ENCODE measurements at places on chromosomes 5 and 9.

- peak; percentile 83 for DNase-seq
Measured at GRCh38 chr5:150582241-150583109, 58.0 kb upstream of the SYNPO start.

GRCh38 chr5:126358525-126358924 lies 64.7 kb upstream of the GRAMD2B start:
- DNase-seq, result peak; percentile 89

- DNase-seq, result no peak
Measured at GRCh38 chr5:111232311-111233051, 8.3 kb downstream of the CAMK4 start.

GRCh38 chr9:34665067-34665380 lies 2.6 kb upstream of the CCL27 start:
- DNase-seq, result no peak

GRCh38 chr5:72831685-72832084 lies 15.2 kb downstream of the TNPO1 start:
- no peak for DNase-seq

DNA sequence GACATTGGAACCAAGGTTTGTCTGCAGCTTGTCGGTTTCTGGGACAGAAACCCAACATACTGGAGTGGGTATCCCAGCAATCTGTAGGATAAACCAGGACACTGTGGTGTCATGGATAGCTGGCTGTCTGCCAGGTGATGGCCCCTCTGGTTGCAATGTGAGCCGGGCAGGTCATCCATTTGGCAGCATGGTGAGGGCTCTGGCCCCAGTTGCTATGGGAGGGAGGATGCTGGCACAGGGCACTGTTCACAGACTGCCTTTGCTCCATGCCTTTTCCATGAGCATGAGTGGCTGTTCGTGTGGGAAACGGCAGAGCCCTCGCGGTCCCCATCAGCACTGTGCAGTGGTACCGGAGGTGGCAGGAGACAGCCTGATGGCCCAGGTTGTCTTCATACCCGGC lies 6.4 kb downstream of the S1PR3 start:
- no peak for DNase-seq

DNA sequence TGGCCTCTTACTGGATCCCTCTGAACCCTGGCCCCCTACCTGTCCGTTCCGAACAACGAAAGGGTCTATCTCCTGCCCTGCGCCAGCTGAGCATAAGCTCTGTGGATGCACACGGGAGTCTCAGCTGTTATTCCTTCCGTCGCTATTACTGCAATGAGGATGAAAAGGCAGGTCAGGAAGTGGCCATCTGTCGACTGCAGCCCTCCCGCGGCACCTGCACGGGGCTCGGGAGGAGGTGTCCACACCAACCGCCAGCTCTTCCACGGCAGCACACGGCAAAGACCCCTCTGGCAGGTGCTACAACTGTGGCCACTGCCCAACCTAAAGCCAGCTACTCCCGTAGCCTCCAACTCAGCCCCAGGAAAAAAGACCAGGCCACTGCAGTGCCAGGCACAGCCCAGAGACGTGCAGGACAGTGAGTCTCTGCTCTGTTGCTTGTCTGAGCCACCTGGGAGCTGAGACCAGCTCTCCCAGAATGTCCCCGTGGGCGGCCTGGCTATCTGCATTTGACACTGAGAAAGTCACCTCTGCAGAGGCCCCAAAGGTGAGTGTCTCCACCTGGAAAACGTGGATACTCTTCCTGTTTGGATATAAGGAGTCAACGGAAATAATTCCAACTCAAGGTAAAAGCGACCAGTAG lies 19.1 kb downstream of the CAMSAP1 start:
- no peak for DNase-seq

GRCh38 chr9:133880136-133880535 lies 112.0 kb downstream of the VAV2 start:
- DNase-seq, result no peak

DNA sequence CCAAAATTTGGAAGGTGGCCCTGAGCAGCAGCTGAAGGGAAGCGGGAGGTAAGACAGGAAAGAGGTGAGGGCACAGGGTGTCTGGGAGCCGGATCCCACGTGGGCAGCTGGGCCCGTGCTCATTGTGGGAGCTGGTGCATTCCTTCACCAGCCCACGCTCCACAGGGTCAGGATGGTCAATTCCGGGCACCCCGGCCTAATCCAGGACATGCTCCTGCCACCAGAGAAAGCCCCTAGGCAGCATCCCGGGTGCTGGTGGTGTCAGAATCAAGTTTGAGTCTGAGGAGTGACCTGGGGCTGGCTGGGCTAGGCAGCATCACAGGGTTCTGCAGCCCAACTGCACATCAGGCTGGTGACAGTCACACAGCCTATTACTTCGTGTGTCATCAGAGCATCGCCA lies 7.1 kb upstream of the PDCD6 start:
- DNase-seq, result no peak

GRCh38 chr9:120465685-120466407 lies 114.1 kb downstream of the CDK5RAP2 start:
- DNase-seq, result peak; percentile 33

DNA sequence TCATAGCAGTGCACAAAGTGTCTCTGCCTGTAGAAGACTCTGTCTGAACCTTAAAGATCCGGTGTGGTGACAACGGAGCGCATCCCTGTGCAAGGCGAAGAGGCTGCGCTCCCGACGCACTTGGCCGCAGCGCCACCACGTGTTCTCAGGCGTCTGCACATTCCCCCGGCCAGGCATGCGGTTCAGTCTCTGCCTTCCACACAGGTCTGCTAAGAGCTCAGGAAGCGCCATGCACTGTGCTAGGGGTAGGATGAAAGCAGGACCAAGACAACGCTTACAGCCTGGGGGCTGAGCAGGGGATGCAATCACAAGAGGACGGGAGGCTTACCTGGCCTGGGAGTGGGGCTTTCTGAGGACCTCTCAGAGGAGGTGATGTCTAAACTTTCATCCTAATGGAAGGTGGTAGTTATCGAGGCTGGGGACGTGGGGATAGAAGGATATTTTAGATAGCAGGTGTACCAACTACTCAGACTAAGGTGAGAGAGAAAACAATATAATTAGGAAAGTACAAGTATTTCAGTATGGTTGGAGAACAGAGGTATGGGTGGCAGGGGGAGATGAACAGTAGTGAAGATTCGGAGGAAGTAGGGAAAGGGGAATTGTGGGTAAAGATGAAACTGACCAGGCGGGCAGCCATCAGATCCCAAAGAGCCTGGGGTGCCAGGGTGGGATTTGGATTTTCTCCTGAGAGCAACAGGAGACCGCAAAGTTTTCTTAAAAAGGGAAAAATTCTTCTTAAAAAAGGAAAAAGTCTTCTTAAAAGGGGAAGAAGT lies 13.3 kb downstream of the CAPSL start:
- peak; percentile 82 for DNase-seq

DNA sequence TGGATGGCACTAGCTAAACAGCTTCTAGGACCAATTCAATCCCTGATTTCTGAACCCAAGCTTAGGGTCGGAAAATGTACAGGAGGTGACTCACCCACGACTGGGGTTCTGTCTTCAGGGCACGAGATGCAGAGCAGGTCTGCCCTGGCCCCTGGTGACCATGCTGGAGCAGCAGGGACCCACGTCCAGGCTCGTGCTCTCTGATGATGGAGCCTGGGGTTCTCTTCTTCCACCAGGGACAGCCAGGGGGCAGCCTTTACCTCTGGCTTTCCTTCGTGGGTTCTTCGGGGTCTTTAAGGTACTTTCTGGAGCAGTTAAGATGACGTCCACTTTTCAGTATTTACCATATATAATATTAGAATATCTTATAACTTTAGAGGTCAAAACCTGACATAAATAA lies 2.1 kb downstream of the CFAP77 start:
- peak; percentile 14 for DNase-seq

DNA sequence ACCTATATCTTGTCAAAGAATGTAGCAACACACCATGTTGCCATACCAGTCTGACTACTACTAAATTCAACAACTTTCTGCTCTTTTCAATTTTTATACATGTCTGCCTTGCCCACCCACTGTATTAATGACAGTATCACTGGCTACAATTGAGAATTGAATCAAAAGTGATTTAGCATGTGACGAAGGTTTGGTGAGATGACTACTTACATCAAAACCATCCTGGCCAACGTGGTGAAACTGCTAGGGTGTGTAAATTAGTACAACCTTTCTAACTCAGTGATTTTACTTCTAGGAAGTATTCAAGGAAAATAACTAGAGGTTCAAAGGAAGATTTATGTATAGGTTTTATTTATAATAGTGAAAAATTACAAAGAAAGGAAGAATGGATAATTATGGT lies 109.8 kb downstream of the UNC13B start:
- DNase-seq, result no peak

GRCh38 chr5:146076455-146076854 lies 28.9 kb downstream of the PLAC8L1 start:
- DNase-seq, result no peak

GRCh38 chr5:144659634-144660227 lies 489.1 kb downstream of the KCTD16 start:
- no peak for DNase-seq
